ENCODE measurements at places on chromosomes 7 and 10. TPM values are rescaled to one million over a fixed set of nuclear protein-coding genes. Genes with fewer than 3 reads are reported as not detected.

The NDUFB2 gene
- 156 TPM for total RNA-seq

The UCMA gene
- total RNA-seq = 0.38 TPM

The A1CF gene
- 0.15 TPM for total RNA-seq

The PTPRE gene
- 5.4 TPM for total RNA-seq

The SFRP4 gene
- 52.7 TPM for total RNA-seq

The KIAA1549 gene
- total RNA-seq = 5.0 TPM

The CNPY1 gene
- total RNA-seq = not detected

The UBTD1 gene
- 9.6 TPM for total RNA-seq

The AFAP1L2 gene
- 27.5 TPM for total RNA-seq

The LRRC18 gene
- total RNA-seq = 0.15 TPM

The KCNIP2 gene
- total RNA-seq = 7.8 TPM

The CYP3A5 gene
- total RNA-seq = 0.20 TPM

The ANLN gene
- total RNA-seq = 6.0 TPM

The LBX1 gene
- total RNA-seq = not detected

The FAM53B gene
- total RNA-seq = 45.5 TPM

The FAM171A1 gene
- total RNA-seq = 15.8 TPM

The EN2 gene
- total RNA-seq = 1.5 TPM

The PLCE1 gene
- total RNA-seq = 7.4 TPM

The LDB3 gene
- total RNA-seq = 3.8 TPM

The MYH16 gene
- not detected for total RNA-seq

The UPK3B gene
- total RNA-seq = 4.1 TPM

The CYP2C9 gene
- not detected for total RNA-seq

The TPK1 gene
- total RNA-seq = 4.5 TPM

The SH2B2 gene
- total RNA-seq = 4.0 TPM

The CALD1 gene
- total RNA-seq = 444 TPM

The PRLHR gene
- total RNA-seq = not detected

The HMX2 gene
- total RNA-seq = not detected

The SEM1 gene
- total RNA-seq = 45.9 TPM

The PTPRZ1 gene
- total RNA-seq = 0.74 TPM

The ACSL5 gene
- 12.0 TPM for total RNA-seq

The FAM25C gene
- not detected for total RNA-seq

The PSMC2 gene
- total RNA-seq = 78.3 TPM

The EPDR1 gene
- 24.8 TPM for total RNA-seq

The LIPK gene
- not detected for total RNA-seq

The GAD2 gene
- not detected for total RNA-seq

The SFTPA1 gene
- total RNA-seq = 6.6 TPM

The FIGNL1 gene
- total RNA-seq = 11.2 TPM

The TRPV5 gene
- not detected for total RNA-seq

The ARHGEF35 gene
- total RNA-seq = 6.5 TPM

The DNAJC12 gene
- 11.8 TPM for total RNA-seq

The PIK3AP1 gene
- total RNA-seq = 8.9 TPM

The C7orf57 gene
- 0.32 TPM for total RNA-seq

The ADAM22 gene
- total RNA-seq = 18.0 TPM
